ENCODE measurements at places on chromosomes 2 and 18. TPM values are rescaled to one million over a fixed set of nuclear protein-coding genes. Genes with fewer than 3 reads are reported as not detected.
A peak's percentile ranks its signal among the peaks of the same experiment; 100 is the strongest.

DNA sequence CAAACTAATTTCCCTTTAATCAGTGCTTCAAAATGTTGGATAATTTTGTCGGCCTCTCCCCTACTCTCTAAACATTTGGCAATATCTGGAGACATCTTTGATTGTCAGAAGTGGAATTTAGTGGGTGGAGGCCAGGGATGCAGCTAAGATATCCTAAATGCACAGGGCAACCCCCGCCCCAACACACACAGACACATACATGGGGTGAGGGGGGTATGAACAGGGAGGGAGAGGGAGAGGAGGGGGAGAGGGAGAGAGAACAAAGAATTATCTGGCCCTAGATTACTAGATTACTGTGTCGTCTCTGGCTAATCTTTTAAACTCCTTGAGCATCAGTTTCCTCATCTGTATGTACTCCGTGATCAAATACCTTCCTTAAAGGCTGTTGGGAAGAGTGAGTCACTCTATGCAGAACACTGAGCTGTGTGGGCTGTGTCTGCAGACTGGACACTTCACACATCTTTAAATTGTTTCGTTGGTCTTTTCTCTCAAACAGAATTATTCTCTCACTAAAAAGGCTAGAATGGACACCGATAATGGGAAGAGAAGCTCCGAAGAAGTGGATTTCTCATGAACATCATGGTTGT is 2.9 kb downstream of the RNF149 start:
- peak overlapping the region; percentile 95 for H3K4me3 ChIP-seq
- H3K27ac ChIP-seq: peak overlapping the region; percentile 9
- peaks cover 3% of the 10 kb centered on the region for H3K36me3 ChIP-seq
- no peak for DNase-seq
- H3K27me3 ChIP-seq: no peaks in the 10 kb centered on the region

DNA sequence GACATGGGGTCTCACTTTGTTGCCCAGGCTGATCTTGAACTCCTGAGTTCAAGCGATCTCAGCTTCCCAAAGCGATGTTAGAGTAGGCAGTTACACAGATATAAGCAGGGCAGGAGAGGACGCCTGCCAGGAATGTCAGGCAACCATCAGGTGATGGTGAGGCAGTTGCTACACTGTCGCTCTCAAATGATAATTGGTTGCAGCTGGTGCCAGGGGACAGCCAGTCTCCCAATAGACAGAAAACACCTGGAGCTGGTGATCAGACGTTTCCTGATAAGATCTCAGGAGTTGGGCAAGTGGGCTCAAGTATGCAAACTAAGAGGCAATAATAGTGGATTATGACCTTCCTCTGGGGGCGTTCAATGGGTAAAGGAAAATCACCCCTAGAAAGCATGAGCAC is 163.1 kb upstream of the RGPD4 start:
- H3K4me1 ChIP-seq: no peaks in the 10 kb centered on the region
- H3K27ac ChIP-seq: no peak overlapping the region
- H3K4me3 ChIP-seq: no peak overlapping the region
- no peak for DNase-seq

- H3K27me3 ChIP-seq: no peaks in the 10 kb centered on the region
- no peak for DNase-seq
- H3K27ac ChIP-seq: peak overlapping the region; percentile 84
- no peaks in the 10 kb centered on the region for H3K36me3 ChIP-seq
- peaks cover 10% of the 10 kb centered on the region for H3K4me1 ChIP-seq
Measured at GRCh38 chr18:45619826-45620201, 4.5 kb downstream of the SLC14A2 start.

- H3K36me3 ChIP-seq: no peaks in the 10 kb centered on the region
- no peak overlapping the region for H3K27ac ChIP-seq
- H3K27me3 ChIP-seq: no peaks in the 10 kb centered on the region
- peaks cover 2% of the 10 kb centered on the region for H3K4me1 ChIP-seq
Measured at GRCh38 chr2:64323197-64323596, 130.8 kb upstream of the LGALSL start.

DNA sequence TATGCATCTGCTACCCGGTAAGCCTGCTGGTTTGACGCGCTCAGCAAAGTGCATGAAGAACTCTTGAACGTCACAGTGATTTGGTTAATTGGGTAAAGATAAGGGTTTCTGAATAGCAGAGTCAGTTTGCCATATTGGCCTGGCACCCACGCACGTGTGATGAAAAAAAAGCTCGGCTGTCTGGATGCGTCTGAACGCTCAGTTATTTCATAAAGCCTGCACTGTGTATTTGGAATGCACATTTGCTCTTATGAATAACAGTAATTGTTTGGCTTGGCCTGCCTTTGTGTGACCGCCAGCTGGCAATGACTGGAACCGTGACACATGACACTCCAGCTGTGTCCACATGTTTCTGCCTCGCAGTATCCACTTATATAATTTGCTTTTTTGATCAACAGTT is 129.2 kb upstream of the MEIS1 start:
- no peaks in the 10 kb centered on the region for H3K4me1 ChIP-seq
- no peaks in the 10 kb centered on the region for H3K27me3 ChIP-seq
- H3K36me3 ChIP-seq: no peaks in the 10 kb centered on the region
- no peak overlapping the region for H3K27ac ChIP-seq
- H3K4me3 ChIP-seq: no peak overlapping the region
- DNase-seq: peak; percentile 71

The MMADHC gene
- total RNA-seq: 35.8 TPM

The LINC00305 gene
- not detected for total RNA-seq

The GREB1 gene
- 5.9 TPM for total RNA-seq

The MAPK4 gene
- total RNA-seq: 1.2 TPM

DNA sequence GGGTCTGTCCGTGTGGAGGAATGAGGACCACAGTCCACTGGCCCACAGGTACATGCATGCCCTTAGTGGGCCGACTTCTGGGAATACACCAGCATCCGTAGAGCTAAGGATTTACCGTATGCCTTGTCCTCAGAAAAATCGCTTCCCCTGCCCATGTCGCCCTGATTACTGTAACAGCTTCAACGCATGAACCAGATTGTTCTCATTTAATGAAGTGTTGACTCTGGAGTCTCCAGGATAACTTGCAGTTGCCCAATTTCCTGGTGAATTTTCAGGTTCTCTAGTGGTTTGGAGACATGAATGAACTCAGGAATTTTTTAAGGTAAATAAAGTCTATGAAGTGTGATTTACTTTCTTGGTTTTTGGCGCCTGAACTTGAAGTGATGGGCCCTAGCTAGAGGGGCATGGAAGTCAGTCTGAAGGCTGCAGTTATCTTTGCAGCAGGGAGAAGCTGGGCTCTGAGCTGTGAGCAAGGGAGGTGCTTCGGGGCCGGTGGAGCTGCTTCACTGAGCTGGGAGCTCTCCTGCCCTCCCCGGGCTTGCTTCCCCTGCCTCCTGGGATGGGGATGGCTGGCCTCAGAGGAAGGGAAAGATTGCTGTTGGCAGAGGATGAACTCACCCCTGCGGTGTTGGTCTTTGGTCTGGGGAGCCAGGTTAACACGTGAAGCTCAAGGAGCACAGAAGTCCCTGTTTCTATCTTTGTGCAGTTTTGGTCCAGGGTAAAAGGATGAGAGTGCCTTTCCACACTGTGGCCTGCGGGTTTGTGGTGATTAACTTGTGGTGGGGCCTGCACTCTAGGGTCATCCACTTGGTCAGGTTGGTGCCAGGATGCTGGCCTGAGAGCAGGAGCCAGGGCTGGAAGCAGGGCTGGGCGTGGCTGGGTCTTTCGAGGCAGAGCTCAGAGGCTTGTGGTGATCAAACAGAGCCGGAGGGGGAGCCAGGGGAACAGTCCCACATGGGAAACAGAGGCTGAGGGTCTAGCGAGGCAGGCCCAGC is 28.1 kb downstream of the TCF7L1 start:
- no peak overlapping the region for H3K27ac ChIP-seq
- no peaks in the 10 kb centered on the region for H3K27me3 ChIP-seq
- H3K36me3 ChIP-seq: no peaks in the 10 kb centered on the region
- no peak for DNase-seq

The TDRD15 gene
- not detected for total RNA-seq

The TUBA3E gene
- not detected for total RNA-seq

DNA sequence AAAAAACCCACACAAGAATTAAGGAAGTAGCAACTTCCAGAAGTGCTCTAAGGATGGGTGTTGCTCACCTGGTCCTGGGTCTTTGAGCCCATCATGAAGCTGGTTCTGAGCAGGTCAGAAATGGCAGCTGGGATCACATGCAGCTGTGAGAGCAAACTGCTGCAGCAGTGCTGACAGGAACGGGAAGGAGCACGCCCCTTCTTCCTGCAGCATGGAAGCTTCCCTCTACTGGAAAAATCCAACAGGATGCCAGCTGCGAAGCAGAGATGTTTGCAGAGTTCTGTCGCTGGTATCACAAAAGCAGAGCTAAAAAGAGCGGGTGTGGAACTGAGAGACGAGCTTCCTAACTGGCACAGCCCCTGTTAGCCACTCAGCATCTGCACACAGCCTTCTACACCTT is 33.7 kb downstream of the EIF4E2 start:
- no peaks in the 10 kb centered on the region for H3K27me3 ChIP-seq
- no peaks in the 10 kb centered on the region for H3K4me1 ChIP-seq
- no peak overlapping the region for H3K27ac ChIP-seq
- H3K4me3 ChIP-seq: no peak overlapping the region

The POU3F3 gene
- 0.21 TPM for total RNA-seq

The UGT1A5 gene
- total RNA-seq: not detected

The CHRNG gene
- not detected for total RNA-seq

DNA sequence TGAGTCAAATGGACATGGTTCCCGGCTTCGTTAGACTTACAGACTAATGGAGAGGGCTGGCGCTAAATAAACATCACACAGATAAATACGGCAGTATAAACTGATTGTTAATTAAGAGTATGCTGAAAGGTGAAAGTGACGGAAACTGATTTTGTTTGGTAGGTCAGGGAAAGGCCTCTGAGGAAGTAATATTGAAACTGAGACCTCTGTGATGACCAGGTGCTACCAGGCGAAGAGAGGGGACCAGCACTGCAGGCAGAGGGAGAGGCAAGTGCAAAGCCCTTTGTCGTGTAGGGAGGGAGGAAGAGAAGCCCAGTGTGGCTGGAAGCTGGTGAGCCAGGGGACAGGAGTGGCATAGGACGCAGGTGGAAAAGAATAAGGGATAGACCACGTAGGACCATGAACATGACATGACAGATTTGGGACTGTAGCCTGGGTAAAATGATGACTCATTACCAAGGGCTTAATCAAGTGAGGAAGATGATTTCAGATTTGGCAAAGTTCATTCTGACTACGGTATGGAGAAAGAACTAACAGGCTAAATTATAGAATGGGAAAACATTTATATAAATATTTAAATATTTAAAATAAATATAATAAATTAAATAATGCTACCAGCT is 433.1 kb downstream of the NCKAP5 start:
- no peaks in the 10 kb centered on the region for H3K36me3 ChIP-seq
- H3K27me3 ChIP-seq: no peaks in the 10 kb centered on the region
- H3K27ac ChIP-seq: no peak overlapping the region

The EVX2 gene
- total RNA-seq: not detected

DNA sequence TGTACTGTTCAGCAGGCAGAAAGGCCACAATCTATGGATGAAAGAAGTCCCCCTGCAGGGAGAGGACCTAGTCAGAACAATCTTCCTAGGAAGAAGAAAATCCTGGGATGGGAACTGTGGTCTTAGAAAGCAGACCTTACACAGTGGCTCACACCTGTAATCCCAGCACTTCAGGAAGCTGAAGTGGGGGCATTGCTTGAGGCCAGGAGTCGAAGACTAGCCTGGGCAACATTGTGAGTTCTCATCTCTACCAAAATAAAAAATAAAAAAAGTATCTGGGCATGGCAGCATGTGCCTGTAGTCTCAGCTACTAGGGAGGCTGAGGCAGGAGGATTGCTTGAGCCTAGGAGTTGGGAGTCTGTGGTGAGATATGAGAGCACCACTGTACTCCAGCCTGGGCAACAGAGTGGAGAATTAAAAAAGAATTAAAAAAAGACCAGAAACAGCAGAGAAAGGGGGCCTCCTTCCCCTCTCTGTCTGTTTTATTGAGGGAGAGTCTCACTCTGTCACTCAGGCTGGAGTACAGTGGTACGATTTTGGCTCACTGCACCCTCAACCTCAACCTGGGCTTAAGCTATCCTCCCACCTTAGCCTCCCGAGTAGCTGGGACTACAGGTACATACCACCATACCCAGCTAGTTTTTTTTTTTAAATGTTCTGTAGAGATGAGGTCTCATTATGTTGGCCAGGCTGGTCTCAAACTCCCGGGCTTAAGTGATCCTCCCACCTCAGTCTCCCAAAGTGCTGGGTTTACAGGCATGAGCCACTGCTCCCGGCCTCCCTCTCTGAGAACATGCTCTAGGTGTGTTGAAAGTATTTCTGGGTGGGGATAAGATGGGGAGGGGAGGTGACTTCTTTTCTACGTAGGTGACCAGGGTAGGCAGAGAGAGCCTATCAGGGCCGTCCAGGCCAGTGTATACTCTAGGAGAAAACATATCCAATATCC is 7.4 kb downstream of the RHOB start:
- no peak overlapping the region for H3K4me3 ChIP-seq
- H3K27ac ChIP-seq: peak overlapping the region; percentile 36
- H3K4me1 ChIP-seq: peaks cover 5% of the 10 kb centered on the region
- no peak for DNase-seq
- no peaks in the 10 kb centered on the region for H3K27me3 ChIP-seq
- peaks cover 3% of the 10 kb centered on the region for H3K36me3 ChIP-seq

GRCh38 chr2:236057375-236057774 is 110.8 kb downstream of the GBX2 start:
- H3K27ac ChIP-seq: no peak overlapping the region
- no peaks in the 10 kb centered on the region for H3K27me3 ChIP-seq
- H3K4me1 ChIP-seq: no peaks in the 10 kb centered on the region
- no peak for DNase-seq
- no peak overlapping the region for H3K4me3 ChIP-seq

- H3K4me1 ChIP-seq: no peaks in the 10 kb centered on the region
- no peaks in the 10 kb centered on the region for H3K36me3 ChIP-seq
- H3K27ac ChIP-seq: no peak overlapping the region
- DNase-seq: no peak
- H3K4me3 ChIP-seq: no peak overlapping the region
- H3K27me3 ChIP-seq: no peaks in the 10 kb centered on the region
Measured at GRCh38 chr2:128786316-128786715, 467.6 kb upstream of the HS6ST1 start.

- H3K4me3 ChIP-seq: no peak overlapping the region
- no peaks in the 10 kb centered on the region for H3K4me1 ChIP-seq
- H3K27me3 ChIP-seq: no peaks in the 10 kb centered on the region
- no peak for DNase-seq
- no peaks in the 10 kb centered on the region for H3K36me3 ChIP-seq
Measured at GRCh38 chr2:139790807-139791752, 1010.9 kb upstream of the NXPH2 start.

The SKA1 gene
- not detected for total RNA-seq

DNA sequence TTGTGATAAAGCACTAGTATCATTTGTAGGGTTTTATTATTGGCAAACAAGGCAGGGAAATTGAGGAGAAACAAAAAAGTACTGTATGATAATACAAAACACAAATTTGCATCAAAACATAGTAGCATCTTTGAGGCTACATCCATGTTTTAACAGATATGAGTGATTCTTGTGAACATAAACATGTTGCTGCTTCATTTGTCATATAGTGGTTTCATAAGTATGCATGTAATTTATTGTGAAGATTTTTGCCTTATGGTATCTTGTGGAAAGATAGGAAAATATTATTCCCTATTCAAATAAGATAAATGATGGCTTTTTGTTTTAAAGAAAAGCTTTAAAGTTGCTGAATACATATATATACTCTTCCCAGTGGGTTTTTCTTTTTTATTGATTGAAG is 60.3 kb downstream of the VRK2 start:
- H3K4me1 ChIP-seq: no peaks in the 10 kb centered on the region
- no peak overlapping the region for H3K4me3 ChIP-seq
- no peak overlapping the region for H3K27ac ChIP-seq
- no peaks in the 10 kb centered on the region for H3K36me3 ChIP-seq
- no peaks in the 10 kb centered on the region for H3K27me3 ChIP-seq
